ENCODE measurements at places on chromosomes 3 and 15. TPM values are rescaled to one million over a fixed set of nuclear protein-coding genes. Genes with fewer than 3 reads are reported as not detected.

IMPG2 gene
- total RNA-seq, result 0.33 TPM

DZIP1L gene
- total RNA-seq, result 34.2 TPM

TRH gene
- total RNA-seq, result not detected

COL8A1 gene
- 45.4 TPM for total RNA-seq

SLC9C1 gene
- total RNA-seq, result not detected

PLSCR5 gene
- not detected for total RNA-seq

GP5 gene
- total RNA-seq, result 0.17 TPM

SLC25A20 gene
- total RNA-seq, result 18.5 TPM

UCN2 gene
- 1.2 TPM for total RNA-seq
